GM03348 (cell line): ENCODE measurements at places on chromosomes 13 and 19.
A peak's percentile ranks its signal among the peaks of the same experiment; 100 is the strongest.

- DNase-seq = no peak
Observed at GRCh38 chr13:50484472-50485113, 358.9 kb downstream of the DLEU7 start.

- DNase-seq = no peak
Observed at GRCh38 chr13:110305001-110305400, 2.0 kb downstream of the COL4A1 start.

GRCh38 chr13:113668491-113668971 is 1.5 kb downstream of the GRK1 start:
- no peak for DNase-seq

DNA sequence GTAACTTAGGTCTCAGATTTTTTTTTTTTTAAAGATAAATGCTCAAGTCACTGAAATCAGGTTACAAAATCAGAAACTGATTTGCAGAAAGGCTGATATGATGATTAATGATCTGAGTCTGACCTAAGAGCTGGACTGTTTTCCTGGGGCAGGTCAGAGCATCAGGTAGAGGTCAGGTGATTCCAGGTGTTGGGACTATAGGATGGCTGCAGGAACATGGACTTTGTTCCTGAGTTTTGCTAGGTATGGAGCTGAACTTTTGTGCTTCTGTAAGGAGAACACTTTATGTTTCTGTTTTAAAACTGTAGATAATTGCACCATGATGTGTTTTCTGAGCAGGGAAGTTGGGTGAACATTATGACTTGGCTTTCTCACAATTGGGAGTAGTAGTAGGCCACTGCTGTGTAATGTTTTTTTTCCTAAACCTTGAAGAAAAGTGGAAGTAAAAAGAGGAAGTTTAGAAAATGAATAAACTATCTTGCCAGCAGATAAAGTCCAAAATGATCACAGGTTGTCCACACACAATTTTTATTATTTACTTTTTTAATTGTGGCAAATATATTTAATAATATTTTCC is 297.2 kb downstream of the DCT start:
- no peak for DNase-seq

DNA sequence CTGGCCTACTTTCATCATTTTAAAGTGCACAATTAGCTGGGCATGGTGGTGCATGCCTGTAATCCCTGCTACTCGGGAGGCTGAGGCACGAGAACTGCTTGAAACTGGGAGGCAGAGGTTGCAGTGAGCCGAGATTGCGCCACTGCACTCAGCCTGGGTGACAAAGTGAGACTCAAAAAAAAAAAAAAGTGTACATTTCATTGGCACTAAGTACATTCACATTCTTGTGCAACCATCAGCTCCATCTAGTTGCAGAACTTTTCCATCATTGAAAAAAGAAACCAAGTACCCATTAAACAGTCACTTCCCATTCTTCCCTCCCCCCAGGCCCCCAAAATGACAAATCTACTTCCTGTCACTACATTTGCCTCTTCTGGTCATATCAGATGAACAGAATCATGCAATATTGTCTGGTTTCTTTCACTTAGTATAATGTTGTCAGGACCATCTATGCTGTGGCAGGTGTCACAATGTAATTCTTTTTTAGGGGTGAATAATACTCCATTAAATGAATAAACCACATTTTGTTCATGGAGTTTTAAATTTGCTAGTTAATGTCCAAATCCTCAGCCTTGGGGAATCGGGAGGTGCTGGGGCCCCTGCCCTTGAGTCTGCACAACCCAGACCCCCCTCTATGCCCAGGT is 7.4 kb upstream of the SIGLEC11 start:
- DNase-seq = no peak

DNA sequence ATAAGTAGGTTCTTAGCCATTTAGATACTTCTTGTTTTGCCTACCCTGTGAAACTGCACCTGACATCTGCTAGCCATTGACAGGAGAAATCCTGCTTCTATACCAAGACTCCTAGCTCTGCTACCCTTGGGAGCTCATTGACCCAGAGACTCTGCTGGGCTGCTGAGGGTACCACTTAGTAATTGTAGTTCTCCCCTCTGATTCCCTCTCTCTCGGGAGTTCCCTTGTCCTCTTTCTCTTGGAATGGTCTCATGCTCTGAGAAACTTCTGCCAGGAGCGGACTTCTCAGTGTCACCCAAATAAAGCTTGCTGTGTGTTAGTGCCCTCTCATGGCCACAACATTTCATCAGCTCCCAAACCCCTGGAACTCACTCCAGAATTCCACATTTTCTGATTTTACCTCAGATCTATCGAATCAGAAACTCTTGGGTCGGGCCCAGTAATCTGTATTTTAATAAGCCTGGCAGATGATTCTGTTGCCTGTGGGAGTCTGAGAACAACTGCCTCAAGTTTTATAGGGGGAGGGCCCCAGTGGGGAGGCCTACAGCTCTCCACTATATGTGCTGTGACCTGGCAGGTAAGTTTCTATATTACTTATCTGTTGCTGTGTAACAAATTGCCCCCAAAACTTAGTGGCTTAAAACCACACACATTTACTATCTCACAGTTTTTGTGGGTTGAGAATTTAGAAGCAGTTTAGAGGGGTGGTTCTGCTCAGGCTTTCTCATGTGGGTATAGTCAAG is 221.1 kb downstream of the TDRD3 start:
- peak; percentile 72 for DNase-seq

DNA sequence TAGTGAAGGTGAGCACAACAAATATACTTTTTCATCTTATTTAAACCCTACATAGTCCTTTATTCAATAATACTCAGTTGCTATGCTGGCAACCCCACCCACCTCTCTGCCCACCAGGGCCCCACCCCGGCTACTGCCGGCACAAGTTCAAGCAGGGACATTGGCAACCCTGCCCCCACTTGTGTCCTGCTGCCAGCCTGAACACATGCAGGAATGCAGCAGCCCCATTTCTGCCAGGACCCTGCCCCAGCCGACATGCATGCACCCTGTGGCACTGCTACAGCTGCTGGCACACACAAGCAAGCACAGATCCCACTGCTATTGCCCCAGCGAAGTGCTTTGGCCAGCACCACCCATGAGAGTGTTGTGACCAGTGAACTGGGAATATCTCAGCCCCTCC is 289.8 kb downstream of the COG6 start:
- DNase-seq = no peak

GRCh38 chr19:23777216-23777615 is 18.5 kb upstream of the ZNF681 start:
- no peak for DNase-seq

DNA sequence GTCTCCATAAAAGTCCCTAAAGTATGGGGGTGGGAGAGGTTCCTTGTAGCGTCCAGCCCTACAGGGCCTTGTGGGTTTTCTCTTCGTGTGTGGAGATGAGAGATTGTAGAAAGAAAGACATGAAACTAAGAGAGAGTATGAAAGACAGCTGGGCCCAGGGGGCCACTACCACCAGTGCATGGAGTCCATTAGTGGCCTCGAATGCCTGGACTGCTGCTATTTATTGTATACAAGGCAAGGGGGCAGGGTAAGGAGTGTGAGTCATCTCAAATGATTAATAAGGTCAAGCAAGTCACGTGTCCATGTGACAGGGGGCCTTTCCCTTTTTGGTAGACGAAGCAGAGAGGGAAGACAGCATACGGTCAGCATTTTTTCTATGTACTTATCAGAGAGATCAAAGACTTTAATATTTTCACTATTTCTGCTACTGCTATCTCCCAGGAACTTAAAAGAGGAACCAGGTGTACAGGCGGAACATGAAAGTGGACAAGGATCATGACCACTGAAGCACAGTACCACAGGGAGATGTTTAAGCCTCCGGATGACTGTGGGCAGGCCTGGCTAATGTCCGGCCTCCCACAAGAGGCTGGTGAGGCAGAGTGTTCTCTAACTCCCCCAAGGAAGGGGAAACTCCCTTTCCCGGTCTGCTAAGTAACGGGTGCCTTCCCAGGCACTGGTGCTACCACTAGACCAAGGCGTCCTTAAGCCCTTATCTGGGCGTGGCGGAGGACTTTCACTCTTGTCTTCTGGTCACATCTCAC is 25.5 kb downstream of the FGF21 start:
- no peak for DNase-seq

DNA sequence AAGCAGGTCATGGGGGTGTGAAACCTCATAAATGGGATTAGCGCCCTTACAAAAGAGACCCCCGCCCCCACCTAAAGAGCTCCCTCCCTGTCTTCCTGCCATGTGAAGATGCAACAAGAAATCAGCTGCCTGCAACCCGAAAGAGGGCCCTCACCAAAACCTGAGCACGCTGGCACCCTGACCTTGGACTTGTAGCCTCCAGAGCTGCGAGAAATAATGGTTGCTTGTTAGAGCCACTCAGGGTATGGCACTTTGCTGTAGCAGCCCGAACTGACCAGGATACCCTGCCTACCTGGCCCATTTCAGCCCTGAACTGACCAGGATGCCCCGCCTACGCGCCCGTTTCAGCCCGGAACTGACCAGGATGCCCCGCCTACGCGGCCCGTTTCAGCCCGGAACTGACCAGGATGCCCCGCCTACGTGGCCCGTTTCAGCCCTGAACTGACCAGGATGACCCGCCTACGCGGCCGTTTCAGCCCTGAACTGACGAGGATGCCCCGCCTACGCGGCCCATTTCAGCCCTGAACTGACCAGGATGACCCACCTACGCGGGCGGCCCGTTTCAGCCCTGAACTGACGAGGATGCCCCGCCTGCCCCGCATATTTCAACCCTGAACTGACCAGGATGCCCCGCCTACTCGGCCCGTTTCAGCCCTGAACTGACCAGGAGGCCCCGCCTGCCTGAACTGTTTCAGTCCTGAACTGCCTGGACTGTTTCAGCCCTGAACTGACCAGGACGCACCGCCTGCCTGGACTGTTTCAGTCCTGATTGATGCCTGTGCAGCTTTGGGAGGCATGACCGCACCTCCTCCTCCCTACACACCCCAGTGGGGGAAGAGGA is 120.0 kb downstream of the UQCRFS1 start:
- no peak for DNase-seq

GRCh38 chr19:42132030-42132628 is at the start of gene POU2F2:
Gene POU2F2, minus strand, starts transcription at chr19:42132446. Its CDS starts 35 bp downstream, at chr19:42132411.
- peak; percentile 61 for DNase-seq

DNA sequence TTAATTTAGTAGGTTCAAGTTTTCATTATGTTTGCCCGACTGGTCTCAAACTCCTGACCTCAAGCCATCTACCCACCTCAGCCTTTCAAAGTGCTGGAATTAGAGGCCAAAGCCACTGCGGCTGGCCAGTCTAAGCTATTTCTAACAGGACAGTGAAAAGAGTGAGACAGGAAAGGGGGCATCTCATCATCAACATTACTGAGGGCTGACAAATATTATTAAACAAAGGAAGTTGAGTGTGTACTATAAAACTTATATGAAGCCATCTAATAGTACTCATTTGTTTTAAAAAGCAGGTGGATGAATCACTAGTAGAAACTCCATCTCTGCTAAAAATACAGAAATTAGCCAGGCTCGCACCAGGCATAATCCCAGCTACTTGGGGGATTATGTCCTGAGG is 24.3 kb downstream of the ZNF611 start:
- DNase-seq = no peak

DNA sequence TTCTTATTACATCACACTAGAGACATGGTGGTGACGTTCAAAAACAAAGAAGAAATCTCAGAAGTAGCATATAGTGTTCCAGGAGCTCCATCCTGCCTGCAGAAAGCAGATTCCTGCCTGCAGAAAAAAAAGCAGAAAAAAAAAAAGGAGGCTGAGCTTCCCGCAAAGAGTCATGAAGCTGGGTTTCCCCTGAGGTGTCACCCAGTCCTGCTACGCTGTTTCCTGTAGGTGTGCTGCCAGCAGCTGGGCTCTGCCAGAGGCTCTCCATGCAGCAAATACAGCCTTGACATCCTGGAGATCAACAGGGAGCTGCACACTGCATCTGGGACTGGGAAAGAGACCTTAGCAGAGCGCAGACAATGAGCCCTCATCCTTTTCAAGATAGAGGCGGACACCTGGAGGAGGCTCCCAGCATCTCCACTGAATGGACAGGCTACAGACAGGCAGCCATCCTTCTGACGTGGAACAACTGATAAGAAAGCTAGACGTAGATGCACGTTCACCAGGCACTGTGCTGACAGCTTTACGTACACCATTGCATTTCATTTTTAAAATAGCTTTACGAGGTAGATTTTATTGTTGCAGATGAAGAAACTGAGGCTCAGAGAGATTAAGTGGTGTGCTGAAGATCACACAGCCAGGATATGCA is 350.9 kb downstream of the FOXO1 start:
- no peak for DNase-seq

GRCh38 chr13:22227895-22228294 is 557.0 kb downstream of the FGF9 start:
- DNase-seq = no peak

GRCh38 chr13:46834657-46835056 is 37.7 kb upstream of the ESD start:
- DNase-seq = no peak

GRCh38 chr19:34508540-34508939 is 27.0 kb downstream of the WTIP start:
- DNase-seq = peak; percentile 5

DNA sequence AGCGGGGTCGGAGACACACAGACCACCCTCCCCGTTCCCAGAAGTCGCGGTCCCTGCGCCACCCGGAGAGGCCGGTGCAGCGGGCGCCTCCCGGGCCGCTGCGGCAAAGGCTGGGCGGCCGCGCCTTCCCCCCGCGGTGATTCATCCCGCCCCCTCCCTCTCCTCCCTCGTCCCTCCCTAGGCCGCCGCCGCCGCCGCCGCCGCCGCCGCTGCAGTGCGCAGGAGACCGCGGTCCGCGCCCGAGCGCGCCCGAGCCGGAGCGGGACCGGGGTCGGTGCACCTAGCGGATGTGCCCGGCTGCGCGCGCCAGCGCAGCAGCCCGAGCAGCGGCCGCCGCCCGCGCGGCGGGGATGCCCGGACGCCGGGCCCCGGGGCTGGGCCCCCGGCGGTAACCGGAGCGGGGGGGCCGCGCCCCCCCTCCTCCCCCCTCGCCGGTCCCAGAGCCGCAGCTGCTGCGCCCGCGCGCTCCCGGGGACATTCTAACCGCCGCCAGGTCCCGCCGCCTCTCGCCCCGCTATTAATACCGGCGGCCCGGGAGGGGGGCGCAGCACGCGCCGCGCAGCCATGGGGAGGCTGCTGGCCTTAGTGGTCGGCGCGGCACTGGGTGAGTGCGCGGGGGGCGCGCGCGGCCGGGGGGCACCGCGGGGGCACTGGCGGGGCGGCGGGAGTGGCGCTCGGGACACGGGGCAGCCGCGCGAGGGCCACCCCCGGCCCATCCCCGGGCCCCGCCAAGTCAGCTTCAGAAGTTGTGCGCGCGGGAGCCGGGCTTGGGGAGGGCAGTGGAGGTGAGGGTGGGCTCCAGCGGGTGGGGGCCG is at the start of gene SCN1B:
Gene SCN1B (plus strand): TSS at position 214 of the 815 bp plus-strand sequence. CDS start 351 bp downstream, at position 565.
- DNase-seq = peak; percentile 95
